Calu3 (cell line): ENCODE measurements at places on chromosomes 11 and 22. TPM values are rescaled to one million over a fixed set of nuclear protein-coding genes. Genes with fewer than 3 reads are reported as not detected.
A peak's percentile ranks its signal among the peaks of the same experiment; 100 is the strongest.

ST3GAL4 gene
- total RNA-seq: 22.1 and 27.9 TPM in 2 replicates

TMEM80 gene
- 21.2 and 29.9 TPM in 2 replicates for total RNA-seq

LMF2 gene
- 85.2 and 87.1 TPM in 2 replicates for total RNA-seq

KREMEN1 gene
- 2.1 and 2.8 TPM in 2 replicates for total RNA-seq

MMP1 gene
- 30.4 and 33.5 TPM in 2 replicates for total RNA-seq

P4HA3 gene
- total RNA-seq: not detected in 2 replicates

OR2AT4 gene
- total RNA-seq: not detected in 2 replicates

IRAG1 gene
- total RNA-seq: not detected in 2 replicates

- no peak overlapping the region for H3K4me3 ChIP-seq
- H3K27me3 ChIP-seq: no peaks in the 10 kb centered on the region
- H3K27ac ChIP-seq: no peak overlapping the region
- DNase-seq: no peak
- H3K4me1 ChIP-seq: peaks cover 19% of the 10 kb centered on the region
Measured at GRCh38 chr11:43691806-43692205, 11.3 kb downstream of the HSD17B12 start.

GRCh38 chr11:1060852-1061616, 13.6 kb upstream of the MUC2 start:
- H3K36me3 ChIP-seq: peaks cover 5% of the 10 kb centered on the region
- peak; percentile 88 for DNase-seq
- H3K4me3 ChIP-seq: no peak overlapping the region
- peak overlapping the region; percentile 78 for H3K27ac ChIP-seq

GRCh38 chr11:41457216-41458014, 2.0 kb downstream of the LRRC4C start:
- no peak for DNase-seq
- H3K27me3 ChIP-seq: peaks cover 8% of the 10 kb centered on the region
- H3K4me3 ChIP-seq: no peak overlapping the region
- peaks cover 4% of the 10 kb centered on the region for H3K36me3 ChIP-seq

- no peaks in the 10 kb centered on the region for H3K36me3 ChIP-seq
- no peak for DNase-seq
- no peaks in the 10 kb centered on the region for H3K4me1 ChIP-seq
- no peak overlapping the region for H3K27ac ChIP-seq
- no peak overlapping the region for H3K4me3 ChIP-seq
Measured at GRCh38 chr11:121421149-121421901, 30.8 kb upstream of the SORL1 start.

DNA sequence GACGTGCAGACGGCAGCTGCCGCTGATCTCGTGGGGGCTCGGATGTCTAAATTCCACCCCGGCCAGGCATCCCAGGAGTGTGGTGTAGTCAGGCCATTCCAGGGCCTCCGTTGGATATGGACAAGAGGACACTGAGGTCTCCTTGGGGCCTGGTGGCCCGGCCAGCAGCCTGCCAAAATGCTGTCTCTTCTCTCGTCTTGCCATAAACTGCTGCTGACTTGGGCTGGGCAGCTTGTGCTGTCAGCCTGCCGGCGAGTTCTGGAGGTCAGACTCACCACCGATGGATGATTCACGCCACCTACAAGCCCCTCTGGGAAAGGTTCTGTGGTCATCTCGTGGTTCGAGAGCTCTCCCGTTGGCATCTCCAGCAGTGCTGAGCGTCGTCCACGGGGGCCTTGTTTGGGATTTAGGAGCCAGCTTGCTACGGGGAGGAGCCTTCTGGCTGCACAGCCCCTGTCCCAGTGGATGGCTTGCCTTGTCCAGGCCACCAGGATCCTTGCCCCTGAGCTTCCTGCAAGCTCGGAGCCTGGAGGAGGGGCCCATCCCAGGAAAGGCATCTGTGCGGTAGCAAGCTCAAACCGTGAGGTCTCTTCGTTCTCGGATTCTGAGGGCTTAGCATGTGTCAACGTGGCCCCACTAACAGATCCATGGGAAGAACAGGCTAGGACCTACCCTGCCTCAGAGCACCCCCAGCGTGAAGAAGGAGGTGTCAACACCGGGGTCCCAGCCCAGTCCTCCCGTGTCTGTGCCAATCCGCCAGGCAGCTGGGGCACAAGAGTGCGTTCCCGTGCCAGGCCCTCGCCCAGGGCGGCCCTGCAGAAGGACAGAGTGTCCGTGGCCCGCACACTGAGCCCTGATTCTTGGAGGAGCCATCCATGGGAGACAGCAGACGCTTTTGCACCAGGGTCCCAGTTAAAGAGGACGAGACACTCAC, 1114.1 kb downstream of the BRD1 start:
- no peak overlapping the region for H3K27ac ChIP-seq
- no peaks in the 10 kb centered on the region for H3K27me3 ChIP-seq
- DNase-seq: no peak
- H3K36me3 ChIP-seq: peaks cover under 1% of the 10 kb centered on the region
- no peak overlapping the region for H3K4me3 ChIP-seq

DNA sequence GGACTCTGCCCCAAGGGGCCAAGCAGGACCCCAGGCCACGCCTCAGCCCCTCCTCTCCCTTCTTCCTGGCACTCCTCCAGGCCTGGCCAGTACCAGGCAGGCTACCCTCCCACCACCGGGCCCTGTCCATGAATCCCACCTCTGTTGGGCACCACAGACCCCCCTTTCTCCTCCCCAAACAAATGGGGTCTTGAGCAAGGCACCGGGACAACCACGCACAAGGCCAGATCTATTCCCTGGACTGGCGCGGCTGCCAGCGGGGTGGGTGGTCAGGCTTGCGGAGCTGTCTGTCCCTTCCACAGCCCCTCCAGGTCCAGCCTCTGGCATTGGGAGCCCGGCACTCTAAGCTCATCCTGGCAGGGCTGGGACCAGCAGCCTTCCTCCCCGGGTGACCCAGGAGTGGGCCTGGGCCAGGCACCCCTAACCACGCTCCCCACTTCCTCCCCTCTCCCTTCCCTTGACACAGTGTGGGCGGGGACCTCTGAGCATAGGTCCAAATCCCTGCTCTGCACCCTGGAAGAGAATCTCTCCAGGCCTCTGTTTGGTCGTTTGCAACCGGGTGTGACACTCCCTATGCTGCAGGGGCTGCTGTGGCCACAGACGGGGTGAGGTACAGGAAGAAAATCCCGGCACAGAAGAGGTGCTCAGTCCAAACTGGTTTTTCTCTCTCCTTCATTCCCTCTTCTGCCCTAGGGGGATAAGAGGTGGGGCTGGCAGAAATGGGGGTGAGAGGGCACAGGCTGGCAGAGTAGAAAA, 14.6 kb downstream of the ELFN2 start:
- H3K4me1 ChIP-seq: peaks cover 7% of the 10 kb centered on the region
- peaks cover 15% of the 10 kb centered on the region for H3K27me3 ChIP-seq
- no peak overlapping the region for H3K4me3 ChIP-seq
- no peak overlapping the region for H3K27ac ChIP-seq

GRCh38 chr11:93545566-93545965, 2.4 kb upstream of the SMCO4 start:
- H3K4me3 ChIP-seq: no peak overlapping the region
- H3K27me3 ChIP-seq: no peaks in the 10 kb centered on the region
- peaks cover 20% of the 10 kb centered on the region for H3K4me1 ChIP-seq
- H3K36me3 ChIP-seq: peaks cover 22% of the 10 kb centered on the region

DNA sequence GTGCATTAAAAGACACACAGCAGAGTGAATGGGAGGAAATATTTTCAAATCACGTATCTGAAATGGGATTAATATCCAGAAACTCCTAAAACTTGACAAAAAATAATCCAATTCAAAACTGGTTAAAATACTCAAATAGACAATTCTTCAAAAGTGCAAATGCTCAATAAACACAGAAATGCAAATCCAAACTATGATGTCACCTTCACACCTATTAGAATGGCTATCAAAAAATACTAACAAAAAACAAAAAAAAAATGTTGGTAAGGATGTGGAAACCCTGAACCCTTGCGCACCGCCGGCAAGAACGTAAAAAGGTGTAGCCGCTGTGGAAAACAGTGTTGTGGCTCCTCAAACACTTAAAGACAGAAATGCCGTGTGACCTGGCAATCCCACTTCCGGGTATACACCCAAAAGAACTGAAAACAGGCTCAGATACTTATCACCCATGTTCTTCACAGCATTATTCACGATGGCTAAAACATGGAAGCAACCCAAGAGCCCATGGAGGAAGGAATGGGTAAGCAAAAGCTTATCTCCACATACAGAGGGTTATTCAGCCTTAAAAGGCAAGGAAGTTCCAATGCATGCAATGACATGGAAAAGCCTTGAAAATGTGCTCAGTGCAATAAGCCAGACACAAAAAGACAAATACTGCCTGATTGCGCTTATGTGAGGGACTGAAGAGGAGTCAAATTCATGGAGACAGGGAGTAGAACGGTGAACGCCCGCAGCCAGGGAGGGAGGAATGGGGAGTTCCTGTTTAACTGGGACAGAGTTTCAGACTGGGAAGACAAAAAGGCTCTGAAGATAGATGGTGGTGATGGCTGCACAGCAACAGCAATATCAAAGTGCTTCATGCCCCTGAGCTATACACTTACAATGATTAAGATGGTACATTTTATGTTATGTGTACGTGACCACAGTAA, 19.6 kb downstream of the BRD1 start:
- H3K4me3 ChIP-seq: no peak overlapping the region
- H3K36me3 ChIP-seq: peaks cover 54% of the 10 kb centered on the region
- no peaks in the 10 kb centered on the region for H3K27me3 ChIP-seq
- no peak overlapping the region for H3K27ac ChIP-seq
- H3K4me1 ChIP-seq: peaks cover 26% of the 10 kb centered on the region

DNA sequence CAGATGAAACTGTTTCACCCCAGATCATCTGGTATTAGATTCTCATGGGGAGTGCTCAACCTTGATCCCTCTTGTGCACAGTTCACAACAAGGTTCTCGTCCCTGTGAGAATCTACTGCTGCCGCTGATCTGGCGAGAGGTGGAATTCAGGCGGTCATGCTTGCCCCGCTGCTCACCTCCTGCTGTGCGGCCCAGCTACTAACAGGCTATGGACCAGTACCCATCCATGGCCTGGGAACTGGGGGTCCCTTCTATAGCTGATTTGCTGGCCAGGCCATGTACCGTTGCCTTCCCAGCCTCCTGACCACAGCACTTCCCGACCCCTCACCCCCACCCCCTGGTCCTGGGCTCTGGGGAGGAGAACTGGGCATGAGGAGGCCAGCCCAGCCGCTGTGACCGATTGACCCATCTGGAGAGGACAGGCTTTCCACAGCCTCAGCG, 2.6 kb downstream of the PHLDA2 start:
- peak overlapping the region; percentile 94 for H3K4me3 ChIP-seq
- H3K4me1 ChIP-seq: peaks cover 27% of the 10 kb centered on the region
- H3K27ac ChIP-seq: peak overlapping the region; percentile 98
- DNase-seq: no peak

GRCh38 chr22:46056546-46057245, 79.7 kb upstream of the WNT7B start:
- peak overlapping the region; percentile 80 for H3K4me3 ChIP-seq
- H3K36me3 ChIP-seq: peaks cover 26% of the 10 kb centered on the region
- H3K4me1 ChIP-seq: peaks cover 13% of the 10 kb centered on the region
- no peaks in the 10 kb centered on the region for H3K27me3 ChIP-seq
- DNase-seq: no peak

GRCh38 chr11:73598719-73599379, 937 bp upstream of the FAM168A start:
- peak overlapping the region; percentile 93 for H3K4me3 ChIP-seq
- peak overlapping the region; percentile 83 for H3K27ac ChIP-seq
- peaks cover 22% of the 10 kb centered on the region for H3K4me1 ChIP-seq
- DNase-seq: no peak
- H3K27me3 ChIP-seq: no peaks in the 10 kb centered on the region
